Spinal cord (tissue), 10 donors: ENCODE measurements at places on chromosomes 11 and 22. TPM values are rescaled to one million over a fixed set of nuclear protein-coding genes. Genes with fewer than 3 reads are reported as not detected.

Gene RFPL3
- total RNA-seq: not detected

Gene OR52H1
- total RNA-seq: 0.40 TPM

Gene OR51I1
- 0.28 TPM for total RNA-seq

Gene PGA5
- 0.50 TPM for total RNA-seq

Gene YWHAH
- 185 TPM for total RNA-seq

Gene P4HA3
- total RNA-seq: 6.9 TPM

Gene SCN2B
- total RNA-seq: 12.6 TPM

Gene APOBEC3B
- total RNA-seq: 1.1 TPM

Gene POU2AF1
- 4.5 TPM for total RNA-seq

Gene MIAT
- 54.7 TPM for total RNA-seq

Gene MYBPC3
- total RNA-seq: 0.06 TPM

Gene ELMOD1
- total RNA-seq: 17.2 TPM

Gene MS4A6E
- not detected for total RNA-seq

Gene TMEM191B
- total RNA-seq: 3.4 TPM

Gene OR10A2
- total RNA-seq: not detected

Gene MMP27
- not detected for total RNA-seq
